ENCODE measurements at places on chromosomes 6 and 20.

GRCh38 chr20:54477191-54477955 is 2.0 kb downstream of the DOK5 start:
- no peak for DNase-seq

- DNase-seq, result no peak
These were observed 6.0 kb downstream of the STX11 start for GRCh38 chr6:144156338-144156737.

- DNase-seq, result no peak
These were observed 546 bp downstream of the CRNKL1 start for GRCh38 chr20:20051767-20052073.

DNA sequence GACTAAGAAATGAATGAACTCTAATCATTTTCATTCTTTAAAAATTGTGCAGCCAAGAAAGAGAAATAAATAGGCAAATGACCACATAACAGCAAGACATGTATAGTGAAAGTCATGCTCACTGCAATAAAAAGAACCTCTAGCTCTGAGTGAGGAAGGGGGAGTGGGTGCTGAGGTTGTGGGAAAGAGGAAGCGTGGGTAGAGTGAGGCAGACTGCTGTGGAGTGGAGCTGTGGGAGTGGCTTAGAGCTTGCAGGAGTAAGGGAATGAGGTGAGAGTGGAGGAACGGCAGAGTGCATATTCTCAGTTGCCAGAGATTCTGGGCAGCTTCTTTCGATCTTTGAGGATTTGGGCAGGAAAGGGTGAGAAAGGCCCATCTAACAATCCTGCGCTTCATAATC is 10.4 kb downstream of the DEFB129 start:
- DNase-seq, result no peak

GRCh38 chr6:135183002-135183531 is 2.0 kb downstream of the MYB start:
- peak; percentile 49 for DNase-seq

DNA sequence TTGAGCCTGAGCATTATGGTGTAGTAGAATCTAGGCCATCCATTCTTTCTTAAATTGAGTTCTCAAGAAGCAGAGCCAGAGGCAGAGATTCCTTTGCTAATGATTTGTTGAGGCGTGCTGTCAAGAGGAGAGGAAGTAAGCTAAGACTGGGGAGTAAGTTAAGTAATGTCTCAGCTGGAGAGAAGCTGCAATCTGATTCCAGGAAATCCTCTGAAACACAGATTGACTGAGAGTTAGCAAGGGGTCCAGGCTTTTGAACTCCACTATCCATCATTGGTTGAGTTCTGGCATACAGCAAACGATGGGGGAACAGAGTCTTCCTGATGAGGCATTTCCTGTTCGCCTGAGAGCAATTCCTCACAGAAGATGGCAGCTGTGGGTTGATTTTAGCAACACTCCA is 207.4 kb upstream of the RAB32 start:
- DNase-seq, result no peak

- no peak for DNase-seq
These were observed 159.3 kb upstream of the MARCKS start for GRCh38 chr6:113697632-113698410.

- peak; percentile 81 for DNase-seq
These were observed at the start of gene GGT7 for GRCh38 chr20:34872622-34873224. Gene GGT7 (minus strand): TSS chr20:34872856. CDS start chr20:34872815, 41 bp downstream.

DNA sequence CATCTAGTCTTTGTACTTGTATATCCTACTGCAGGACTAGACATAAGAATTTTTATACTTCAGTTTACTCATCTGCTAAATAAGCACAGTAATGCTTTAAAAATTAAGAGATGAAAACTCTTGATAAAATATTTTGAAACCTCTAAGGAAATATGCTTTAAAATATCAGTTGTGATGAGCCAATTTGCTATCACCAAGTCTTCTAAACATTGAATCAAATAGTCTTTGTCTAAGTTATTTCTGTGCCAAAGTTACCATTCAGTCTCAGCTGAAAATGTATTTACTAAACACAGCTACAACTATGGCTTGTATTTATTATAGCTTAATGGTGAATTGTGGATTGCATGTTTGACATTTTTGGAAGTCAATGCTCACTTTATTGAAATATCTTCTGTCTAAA is 46.2 kb upstream of the RFPL4B start:
- no peak for DNase-seq

- DNase-seq, result no peak
These were observed 123.2 kb downstream of the HACE1 start for GRCh38 chr6:104736545-104736944.

GRCh38 chr6:96967957-96968871 is 43.7 kb downstream of the KLHL32 start:
- no peak for DNase-seq

DNA sequence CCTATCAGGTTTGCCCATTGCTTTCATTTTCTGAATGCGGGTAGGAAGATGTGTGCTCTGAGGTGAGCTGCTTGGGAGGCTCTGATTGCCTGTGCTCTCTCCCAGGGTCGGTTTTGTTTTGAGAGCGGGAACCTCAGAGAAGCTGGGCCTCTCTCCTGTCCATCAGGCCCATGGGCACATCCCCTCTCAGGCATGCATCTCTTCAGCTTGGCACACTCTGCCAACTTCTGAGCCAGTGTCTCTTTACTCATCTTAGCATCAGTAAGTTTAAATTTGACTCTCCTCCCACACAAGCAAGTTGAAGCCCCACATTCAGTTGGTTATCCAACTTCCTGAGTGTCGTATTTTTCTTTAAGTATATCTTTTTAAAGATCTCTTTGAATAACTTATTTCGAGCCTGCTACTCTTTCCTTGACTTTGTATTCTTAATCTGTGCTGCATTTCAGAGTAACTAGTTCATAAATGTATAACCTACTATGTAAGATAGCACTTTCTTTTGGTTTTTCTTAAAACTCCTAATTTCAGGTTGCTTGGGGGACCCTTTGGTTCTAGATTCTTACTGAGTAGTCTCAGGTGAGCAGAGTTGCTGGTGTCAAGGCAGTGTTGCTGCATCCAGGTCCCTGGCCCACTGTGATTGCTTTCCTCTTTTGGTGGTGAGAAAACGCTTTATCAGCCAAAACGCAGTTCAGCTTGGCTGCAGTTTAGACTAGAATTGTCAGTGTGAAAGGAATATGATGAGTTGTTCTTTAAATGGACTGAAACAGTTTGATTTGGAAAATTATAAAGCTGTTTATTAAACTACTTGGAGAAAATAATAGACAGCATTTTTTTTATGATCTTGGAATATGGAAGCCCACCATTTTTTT is 54.8 kb downstream of the SNX9 start:
- no peak for DNase-seq
